ENCODE measurements at places on chromosomes 16 and 17.

DNA sequence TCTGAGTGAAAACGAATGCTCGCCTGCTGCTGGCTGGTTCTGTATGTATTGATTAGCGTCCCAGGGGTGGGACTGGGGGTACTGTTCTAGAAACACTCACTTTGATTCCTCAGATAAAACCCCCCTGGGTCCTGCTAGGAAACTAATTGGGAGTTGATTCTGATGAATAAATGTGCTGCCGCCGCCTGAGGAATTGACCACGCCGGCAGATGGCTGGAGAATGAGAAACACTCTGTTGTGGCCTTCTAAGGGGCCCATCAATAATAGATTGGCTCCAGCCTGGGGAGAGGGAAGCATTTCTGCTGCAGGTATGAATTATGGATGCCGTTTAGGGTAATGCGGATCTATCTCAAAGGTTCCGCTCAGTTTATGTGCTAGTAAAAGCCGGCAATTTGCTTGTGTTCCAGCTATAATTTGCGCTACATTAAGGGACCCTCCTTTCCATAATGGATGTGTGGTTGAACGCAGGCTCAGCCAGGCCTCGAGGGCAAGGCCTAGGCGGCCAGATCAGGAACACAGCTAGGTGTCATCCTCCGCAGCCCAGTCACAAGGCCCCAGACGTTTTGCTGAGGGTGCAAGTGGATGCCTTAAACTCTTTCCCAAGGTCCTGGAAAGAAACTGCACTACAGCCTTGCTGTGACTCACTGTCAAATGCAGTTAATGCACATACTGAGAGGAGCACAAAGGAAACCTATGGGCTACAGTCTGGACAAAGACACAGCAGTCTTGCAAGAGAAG, 132.2 kb upstream of the HS3ST2 start:
- no peak for DNase-seq

DNA sequence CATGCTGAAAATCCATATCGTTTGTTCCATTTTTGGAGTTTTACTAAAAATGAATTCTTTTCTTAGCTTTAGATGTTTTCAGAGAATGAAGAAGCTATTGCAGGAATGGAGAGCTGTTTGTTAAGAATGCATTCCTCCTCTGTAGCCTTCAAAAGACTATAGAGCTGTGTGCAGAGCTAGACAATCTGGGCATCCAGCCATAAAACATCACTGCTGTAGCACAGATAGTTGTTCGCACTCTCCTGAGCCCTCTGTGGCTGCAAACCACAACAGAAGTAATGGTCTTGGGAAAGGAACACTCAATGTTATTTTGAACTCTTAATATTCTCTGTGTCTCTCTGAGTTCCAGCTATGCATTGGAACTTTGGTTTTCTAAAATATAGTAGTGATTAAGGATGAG, 4.9 kb downstream of the TNRC6C start:
- DNase-seq, result peak; percentile 66

DNA sequence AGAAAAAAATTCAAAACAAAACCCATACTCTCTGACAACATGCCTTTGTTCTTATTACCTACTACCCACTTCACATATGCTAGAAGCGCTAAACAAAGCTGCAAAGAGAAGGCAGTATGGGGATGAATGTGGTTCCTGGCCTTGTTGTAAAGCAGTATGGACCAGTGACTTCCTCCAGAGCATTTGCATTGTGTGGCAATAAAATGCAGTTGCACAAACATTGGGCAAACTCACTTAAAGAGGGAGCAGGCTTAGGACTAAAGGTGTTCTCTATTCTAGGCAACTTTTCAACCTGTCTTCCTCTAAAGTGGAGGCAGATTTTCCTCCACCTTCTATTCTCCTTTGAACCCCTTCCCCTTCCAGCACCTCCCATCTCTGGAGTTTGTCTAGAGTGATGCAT, 17.1 kb downstream of the TMIGD1 start:
- no peak for DNase-seq

DNA sequence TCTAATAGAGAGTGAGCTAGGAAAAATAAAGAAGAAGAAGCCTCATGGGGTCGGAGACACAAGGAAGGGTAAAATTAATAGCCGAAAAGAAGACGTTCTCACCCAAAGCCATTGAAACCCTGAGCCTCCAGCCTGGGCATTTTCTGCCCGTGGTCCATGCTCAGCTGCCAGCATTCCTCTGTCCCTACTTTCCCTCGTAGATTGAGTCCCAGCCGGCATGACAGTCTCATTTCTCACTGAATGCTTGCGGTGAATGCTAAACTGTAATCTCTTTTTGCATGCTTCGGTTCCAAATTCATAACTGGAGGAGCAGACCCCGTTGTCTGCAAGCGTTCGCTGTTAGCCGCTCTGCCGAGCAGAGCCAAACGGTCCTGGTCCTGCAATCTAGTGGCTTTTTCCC, 54.0 kb upstream of the COX10 start:
- no peak for DNase-seq

DNA sequence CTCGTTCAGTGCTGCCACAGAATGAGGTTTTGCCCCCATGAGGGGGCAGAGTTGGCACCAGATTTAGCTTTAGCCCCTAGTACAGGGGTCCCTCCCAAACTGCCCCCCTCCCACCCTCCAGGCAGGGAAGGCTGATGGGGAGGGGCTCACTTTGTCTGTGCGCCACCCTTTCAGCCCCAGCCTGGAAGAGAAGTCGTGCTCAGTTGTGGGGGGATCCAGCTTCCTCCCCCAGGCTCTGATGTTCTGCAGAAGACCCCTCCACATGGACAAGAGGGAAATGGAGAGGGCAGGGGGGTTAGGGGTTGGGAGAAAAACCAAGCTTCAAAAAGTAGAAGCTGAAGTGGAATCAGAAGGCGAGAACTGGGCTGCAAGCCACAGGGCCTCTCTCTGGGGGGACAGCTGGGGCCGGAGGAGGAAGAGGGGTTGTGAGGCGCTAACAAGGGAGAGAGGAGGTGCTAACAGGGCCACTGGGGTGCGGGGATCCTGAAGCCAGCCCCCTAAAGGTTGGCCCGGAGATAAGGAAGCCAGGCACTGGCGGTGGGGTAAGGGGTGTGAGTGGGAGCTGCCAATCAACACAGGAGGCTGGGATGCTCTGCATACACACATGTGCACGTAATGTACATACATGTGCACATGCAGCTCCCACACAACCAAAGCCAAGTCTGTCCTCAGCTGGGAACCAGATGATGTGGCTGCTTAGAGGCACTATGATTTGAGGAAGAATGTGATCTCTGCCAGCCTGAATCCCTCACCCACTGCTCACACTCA, 7.0 kb upstream of the TMEM92 start:
- DNase-seq, result peak; percentile 63

DNA sequence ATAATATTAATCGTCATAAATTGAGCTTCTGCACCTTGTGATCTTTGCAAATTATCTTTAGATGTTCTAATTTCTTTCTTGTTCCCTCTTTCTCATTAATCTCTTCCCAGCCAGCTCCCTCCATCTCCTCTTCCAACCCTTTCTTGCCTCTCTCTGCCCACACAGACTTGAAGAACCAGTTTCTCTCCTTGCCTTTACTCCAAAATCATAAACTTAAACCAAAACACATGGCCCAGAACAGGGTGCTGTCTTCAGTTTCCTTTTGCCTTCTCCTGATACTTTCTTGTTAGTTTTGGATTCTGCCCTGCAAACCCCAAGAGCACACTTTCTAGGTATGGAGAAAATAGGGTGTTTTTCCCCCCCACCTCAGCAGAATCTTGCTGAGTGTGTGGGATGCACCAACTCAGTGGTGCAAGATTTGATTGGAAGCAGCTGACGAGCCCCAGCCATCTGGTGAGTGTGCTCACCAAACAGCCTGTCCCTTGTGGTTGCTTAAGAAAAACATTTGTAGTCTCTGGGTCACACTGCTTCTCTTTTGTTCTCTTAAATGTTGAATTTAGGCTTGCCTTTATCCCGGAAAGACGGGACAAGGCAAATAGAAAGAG, 175.8 kb upstream of the MAF start:
- DNase-seq, result peak; percentile 1

DNA sequence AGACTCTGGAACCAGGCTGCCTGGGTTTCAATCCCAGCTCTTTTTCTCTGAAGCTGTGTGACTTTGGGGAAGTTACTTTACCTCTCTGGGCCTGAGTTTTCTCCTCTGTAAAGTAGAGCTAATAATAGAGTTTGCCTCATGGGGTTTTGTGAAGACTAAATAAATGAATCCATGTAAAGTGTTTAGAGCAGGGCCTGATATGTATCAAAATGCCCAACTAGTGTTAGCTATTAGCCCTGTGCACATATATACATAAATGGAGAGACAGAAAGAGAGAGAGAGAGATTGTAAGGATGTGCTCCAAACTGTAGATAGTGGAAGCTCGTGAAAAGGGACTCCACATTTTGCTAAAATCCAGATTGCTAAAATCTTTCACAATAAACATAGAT, 44.8 kb upstream of the HAPSTR1 start:
- DNase-seq, result no peak
